ENCODE measurements at places on chromosomes 2 and 18.

DNA sequence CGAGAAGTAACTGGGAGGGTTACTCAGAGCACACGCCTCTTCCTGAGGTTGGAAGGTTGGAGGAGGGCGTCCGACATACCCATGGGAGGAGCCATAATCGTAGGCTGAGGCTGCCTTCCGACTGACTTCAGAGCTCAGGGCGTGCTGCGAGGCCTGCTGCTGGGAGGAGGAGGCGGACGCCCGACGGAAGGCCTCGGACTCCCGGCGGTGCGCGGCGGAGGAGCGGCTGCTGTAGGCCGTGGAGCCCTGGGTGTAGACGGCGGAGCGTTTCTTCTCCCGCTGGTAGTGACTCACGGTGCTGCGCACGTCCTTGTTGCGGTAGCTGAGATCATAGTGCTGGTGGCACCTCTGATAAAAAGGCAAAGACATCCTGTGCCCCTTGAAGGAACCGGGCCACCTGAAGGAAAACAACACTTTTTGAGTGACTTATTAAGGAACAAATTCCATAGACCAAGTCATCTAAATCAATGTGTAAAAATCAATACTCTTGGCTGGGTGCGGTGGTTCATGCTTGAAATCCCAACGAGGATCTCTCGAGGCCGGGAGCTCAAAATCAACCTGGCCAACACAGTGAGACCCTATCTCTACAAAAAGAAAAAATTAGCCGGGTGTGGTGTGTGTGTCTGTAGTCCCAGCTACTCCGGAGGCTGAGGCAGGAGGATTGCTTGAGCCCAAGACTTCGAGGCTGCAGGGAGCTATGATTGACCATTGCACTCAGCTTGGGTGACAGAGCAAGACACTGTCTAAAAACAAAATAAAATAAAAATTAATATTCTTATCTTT, 4.7 kb downstream of the MYOM1 start:
- no peak for DNase-seq

DNA sequence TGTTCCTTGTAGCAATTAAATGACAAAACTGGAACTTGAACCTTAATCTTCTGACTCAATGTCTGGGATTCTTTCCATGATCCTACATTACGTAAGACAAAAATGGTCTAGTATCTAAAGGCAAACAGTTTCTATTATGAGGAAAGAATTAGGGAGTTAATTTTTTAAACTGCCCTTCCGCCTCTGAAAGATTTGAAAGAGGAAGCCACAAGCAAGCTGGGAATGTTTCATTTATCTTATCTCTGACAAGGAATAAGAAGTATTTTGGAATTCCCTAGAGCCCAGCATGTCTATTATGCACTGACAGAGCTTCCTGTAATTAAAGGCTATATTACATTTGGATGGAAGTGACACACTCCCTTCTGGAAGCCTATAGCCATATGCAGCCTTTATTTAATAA, 558.8 kb upstream of the CDH2 start:
- no peak for DNase-seq

DNA sequence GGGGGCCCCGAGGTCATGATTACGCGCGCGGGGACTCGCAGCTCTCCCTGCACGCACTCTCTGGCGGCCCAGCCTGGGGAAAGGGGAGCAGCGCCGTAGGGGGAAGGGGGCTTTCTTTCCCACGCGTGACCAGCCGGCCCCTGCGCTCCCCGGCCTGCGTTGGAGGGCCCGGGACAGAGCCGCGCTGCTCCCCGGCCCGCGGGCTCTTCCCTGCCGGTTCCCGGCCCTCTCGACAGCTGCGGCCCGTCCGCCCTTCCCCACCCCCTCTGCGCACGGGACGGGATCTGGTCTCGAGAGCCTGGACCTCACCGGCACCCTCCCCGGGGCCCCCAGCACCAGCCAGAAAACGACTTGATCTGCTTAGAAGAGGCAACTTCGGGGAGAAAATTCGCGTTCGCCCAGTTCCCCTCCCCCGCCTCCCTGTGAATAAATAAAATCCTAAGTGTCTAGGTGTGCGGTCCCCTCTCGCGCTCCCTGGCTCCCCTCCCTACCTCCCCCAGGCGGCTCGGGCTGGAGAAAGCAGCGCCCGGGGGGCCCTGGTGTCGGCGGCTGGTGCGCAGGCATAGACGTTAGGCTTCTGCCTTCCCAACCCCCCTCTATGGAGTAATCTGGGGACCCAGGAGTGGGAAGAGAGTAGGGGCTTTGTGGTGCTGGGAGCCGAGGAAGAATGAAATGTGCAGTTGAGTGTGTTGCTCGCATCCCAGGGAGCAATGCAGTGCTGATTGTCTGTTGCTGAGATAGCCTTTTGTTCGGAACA, 803 bp upstream of the FIGN start:
- no peak for DNase-seq

DNA sequence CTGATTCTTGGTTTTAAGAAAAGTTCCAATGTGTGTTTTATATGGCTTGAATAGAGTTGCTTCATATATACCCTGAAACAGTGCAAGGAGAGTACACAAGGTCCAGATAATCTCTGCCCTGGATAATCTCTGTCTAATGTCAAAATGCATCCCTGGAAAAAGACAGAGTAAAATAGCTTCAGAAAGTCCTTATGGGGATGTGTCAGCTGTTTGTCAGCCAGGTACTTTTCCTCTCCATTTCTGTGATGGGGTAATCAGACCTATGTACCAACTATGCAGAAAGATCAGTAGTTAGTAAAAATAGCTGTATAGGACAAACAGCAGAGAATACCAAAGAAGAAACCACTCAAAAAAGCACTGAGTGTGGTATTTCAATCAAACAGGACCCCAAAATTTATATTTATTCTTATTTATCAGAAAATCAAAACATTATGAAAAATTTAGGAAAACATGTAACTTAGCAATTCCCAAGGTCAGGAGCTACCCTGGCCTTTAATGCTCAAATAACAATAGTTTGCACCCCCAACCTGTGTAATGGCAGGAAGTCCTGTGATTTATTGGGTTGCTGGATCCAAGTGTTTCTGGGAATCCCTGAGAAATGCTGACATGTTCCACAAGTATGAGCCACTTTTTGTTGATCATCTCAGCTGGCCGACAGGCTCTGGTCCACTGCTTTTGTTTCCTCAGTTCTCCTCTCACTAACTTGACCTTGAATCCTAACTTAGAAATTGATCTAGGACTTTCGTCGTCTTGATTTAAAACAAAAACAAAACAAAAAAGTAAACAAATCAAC, 69.6 kb downstream of the MDH1 start:
- DNase-seq = no peak

DNA sequence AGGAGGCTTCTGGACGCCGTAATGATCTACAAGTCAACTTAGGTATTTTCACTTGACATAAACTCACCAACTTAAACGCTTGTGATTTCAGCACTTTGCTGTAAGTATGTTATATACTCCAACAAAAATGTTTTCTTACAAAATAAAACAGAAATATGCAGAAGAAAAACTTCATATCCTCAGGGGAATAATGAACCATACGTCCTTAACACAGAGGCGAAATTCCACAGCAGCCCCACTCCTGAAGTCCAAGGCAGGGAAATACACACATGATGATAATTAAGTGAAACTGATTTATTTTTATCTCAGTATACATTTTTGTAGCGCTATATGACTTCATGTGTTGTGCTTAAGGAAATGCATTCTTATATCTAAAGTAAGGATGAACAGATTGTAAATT, 335.4 kb upstream of the VWC2L start:
- DNase-seq = no peak

- DNase-seq = no peak
Measured at GRCh38 chr18:21701621-21702020, 3.0 kb downstream of the ABHD3 start.

GRCh38 chr2:189162566-189162965, 17.0 kb downstream of the COL5A2 start:
- DNase-seq = no peak

DNA sequence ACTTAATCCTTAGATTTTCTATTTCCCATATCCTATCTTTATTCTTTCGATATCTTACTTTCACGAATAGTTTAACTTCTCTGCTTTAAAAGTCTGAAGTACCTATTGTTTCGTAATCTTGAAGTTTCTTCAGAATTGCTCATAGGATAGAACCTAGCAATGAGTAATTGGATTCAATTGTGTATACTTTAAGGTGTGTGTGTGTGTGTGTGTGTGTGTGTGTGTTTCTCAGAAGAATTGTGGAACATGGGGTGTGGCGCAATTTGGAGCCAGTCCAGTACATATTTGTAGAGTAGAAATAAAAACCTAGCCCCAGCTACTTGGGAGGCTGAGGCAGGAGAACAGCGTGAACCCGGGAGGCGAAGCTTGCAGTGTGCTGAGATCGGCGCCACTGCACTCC, 897.6 kb downstream of the BCL11A start:
- DNase-seq = no peak

DNA sequence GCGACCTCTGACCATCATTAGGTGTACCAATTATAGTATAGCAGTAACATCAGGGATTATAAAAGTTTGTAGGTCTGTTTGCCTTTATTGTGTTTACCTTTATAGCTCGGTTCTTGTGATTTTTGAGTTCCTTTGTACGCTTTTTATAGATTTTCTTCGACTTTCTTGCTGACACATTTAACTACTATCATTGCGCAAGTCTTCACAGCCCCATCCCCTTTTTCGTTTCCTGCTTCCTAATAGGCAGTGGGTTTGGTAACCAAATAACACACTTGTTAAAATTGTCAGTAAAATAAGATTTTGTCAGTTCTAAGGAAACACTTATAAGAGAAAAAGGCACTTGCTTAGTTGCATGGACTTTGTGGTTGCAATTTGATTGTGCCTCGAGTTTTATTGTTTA, 541.5 kb downstream of the LRP1B start:
- DNase-seq = no peak

DNA sequence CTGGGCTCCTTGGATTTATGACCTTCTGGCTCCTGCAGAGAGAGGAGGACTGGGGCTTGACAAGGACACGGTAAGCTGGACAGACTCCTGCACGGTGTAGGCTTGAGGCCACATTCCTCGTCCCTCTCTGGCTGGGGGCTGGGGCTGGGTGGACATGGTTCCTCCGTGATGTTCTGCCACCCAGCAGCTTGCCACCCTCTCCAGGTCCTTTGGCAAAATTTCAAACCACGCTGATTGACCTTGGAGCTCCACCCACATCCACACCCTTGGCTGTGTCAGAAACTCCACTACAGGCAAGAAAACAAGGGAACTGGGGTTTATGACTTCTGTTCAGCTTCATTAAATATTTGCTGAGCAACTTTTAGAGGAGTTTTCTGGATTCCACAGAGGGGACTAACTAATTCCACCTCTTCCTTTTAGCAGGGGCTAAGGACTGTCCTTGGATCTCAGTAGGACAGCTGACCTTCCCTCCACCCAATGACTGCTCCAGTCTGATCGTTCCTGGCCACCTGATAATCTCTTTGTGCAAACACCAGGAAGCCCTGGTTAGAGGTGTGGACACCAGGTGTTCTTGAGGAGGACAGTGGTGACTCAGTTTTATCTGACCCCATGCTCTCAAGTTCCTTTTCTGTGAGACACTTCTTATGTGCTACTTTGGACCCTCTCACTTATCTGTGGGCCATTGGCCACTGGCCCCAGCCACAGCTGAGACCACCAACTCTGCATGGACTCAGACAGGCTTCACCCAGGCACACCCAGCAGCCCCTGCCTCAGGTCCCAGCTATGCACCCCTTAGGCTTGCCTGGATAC, 29.3 kb downstream of the GPR55 start:
- no peak for DNase-seq

DNA sequence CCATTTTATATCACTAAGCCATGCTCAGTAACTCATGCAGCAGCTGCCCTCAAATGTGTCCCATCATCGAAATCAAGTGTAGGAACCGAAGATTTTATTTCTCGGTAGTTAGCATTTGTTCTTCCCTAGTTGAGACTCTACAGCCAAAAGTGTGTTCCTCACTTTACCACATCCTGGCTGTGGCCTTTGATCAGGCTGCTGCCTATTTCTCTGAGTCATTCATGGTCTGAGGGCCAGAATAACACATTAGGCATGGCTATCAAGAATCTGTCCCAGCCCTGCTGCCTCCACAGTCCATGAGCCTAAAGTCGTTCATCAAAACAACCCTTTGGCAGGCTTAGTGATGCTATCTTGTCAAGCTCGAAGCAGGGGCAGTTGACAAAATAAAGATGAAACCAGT, 300.1 kb downstream of the TDRD15 start:
- no peak for DNase-seq

- no peak for DNase-seq
Measured at GRCh38 chr2:83459456-83459855, 999.6 kb downstream of the SUCLG1 start.

- DNase-seq = no peak
Measured at GRCh38 chr18:71936744-71937143, 607.4 kb downstream of the CBLN2 start.

- no peak for DNase-seq
Measured at GRCh38 chr2:88857951-88858411, 166.5 kb downstream of the RPIA start.

DNA sequence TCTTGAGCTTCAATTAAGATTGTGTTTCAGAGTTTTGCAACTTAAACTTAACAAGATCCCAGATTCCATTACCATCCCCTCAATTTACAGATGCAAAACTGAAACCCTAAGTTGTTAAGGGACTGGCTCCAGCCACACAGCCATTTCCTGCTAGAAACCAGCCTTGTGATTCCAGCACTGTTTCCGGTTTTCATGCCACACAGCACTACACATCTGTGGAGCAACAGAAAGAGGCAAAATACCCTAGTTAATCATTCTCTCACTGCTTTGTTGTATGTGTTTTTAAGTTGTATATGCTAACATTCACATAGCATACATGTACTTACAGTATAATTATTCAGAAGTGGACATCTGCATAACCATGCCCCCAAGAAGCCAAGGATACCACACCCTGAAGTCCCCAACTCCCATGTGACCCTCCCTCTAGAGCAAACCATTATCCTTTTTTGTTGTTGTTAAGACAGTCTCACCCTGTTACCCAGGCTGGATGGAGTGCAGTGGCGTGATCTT, 87.4 kb downstream of the MYO5B start:
- DNase-seq = no peak

DNA sequence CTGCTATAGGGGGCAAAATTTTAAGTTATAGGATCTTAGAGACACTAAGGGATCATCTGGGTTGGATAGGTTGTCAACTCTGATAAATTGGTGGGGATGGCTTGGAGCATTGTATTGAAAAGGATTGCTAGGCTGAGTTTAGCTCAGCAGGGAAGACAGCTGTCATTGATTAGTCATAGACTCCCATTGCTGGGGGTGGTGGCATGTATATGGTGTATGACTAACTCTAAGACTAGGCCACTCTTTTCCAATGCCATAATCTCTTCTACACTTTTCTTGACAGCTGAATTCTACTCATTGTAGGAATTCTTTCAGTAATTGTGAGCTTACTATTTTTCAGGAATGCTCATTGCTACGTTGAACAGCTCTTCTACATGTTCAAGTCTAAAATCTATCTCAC, 81.3 kb upstream of the PELI1 start:
- DNase-seq = no peak

GRCh38 chr2:54906716-54907115, 143.5 kb downstream of the RTN4 start:
- DNase-seq = no peak

- DNase-seq = no peak
Measured at GRCh38 chr2:17545680-17546613, 5.5 kb downstream of the VSNL1 start.
